ENCODE measurements at places on chromosomes 3 and 15. TPM values are rescaled to one million over a fixed set of nuclear protein-coding genes. Genes with fewer than 3 reads are reported as not detected.

The SERPINI1 gene
- total RNA-seq, result 0.11 TPM

The GNAT1 gene
- not detected for total RNA-seq

The CHRNA5 gene
- total RNA-seq, result 8.1 TPM

The STARD5 gene
- total RNA-seq, result 0.53 TPM

Data from A375 (cell line).